GM23338 (cell line): ENCODE measurements at places on chromosomes 3 and 15. TPM values are rescaled to one million over a fixed set of nuclear protein-coding genes. Genes with fewer than 3 reads are reported as not detected.

DNA sequence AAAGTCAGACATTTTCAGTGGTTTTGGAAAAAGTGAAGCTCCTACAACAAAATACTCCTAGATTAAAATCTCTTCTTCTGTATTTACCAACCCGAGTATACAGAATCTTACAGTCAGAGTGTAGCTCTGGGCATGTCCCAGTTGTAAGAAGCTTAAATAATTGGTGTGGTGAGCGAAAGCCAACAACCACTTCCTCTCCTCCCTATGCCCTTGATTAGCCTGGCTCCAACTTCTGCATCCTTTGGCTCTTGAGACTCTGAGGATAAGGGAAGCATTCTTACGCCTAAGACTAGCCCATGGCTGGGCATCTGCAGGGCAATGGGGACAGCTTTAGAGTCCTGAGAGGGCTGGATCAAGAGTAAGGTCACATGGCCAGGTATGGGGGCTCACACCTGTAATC lies 25.5 kb downstream of the RFT1 start:
- H3K36me3 ChIP-seq, result no peaks in the 10 kb centered on the region; the same call in 1 of the 2 replicates
- H3K27me3 ChIP-seq, result no peaks in the 10 kb centered on the region

Gene GOLGA6L10
- total RNA-seq, result 0.07 TPM in 1 of 2 replicates, not detected in the other

DNA sequence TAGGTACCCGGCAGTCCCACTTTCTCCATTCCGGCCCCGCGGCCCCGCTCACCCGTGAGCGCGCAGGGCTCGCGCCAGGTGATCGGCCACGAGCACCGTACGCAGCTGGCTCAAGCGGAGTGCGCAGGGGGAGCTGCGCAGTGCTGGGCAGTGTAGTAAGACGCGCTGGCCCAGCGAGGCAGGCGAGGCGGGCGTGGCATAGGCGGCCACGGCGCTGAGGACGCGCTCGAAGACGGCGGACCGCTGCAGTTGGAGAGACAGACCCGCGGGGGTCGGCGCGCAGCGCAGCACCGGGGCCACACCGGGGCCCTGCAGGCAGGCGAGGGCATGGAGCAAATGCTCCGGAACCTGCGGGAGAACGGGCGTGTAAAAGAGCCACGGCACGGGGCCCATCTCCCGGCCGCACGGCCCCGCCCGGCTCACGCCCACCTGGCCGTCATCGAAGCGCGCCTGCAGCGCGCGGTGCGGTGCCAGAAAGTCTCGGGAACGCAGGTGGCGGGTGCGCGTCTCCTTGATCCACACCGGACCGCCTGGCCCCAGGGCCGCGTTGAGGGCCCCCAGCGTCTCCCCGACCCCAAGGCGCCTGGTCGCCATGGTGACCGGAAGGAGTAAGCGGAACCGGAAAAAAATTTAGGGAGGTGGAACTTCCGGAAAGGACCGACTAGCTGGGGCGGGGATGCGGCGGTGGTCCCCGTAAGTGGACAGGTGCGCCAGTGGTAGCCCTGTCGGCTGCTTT lies at the start of gene DALRD3:
DALRD3 (minus strand) TSS at position 610 of the 736 bp plus-strand sequence; CDS start at position 594, 16 bp downstream.
- DNase-seq, result peak; percentile 92
- peak within 1 kb of the TSS; percentile 84; the same call in 1 of the 2 replicates for H3K27ac ChIP-seq
- H3K36me3 ChIP-seq, result peaks cover 14% of the 10 kb centered on the region
- H3K4me1 ChIP-seq, result peaks cover 24% of the 10 kb centered on the region; the same call in 1 of the 2 replicates

DNA sequence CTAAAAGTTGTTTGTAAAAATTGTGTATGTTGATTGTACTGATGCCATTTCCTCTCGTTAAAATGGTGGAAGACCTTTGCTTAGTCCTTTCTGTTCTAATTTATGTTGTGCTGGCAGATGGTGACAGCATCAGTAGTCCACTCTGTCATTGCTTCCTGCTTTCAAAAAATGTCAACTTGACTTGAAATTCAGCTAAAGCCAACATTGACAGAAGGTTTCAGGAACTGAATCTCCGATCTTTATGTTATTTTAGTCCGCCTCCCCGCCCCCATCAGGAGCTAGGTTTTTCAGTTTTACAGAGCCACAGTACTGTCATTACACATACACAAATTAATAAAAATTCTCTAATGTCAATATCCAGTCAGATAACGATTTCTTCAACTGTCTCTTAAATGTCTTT lies 1.5 kb downstream of the CEP63 start:
- H3K4me1 ChIP-seq, result peaks cover 14% of the 10 kb centered on the region
- H3K36me3 ChIP-seq, result peaks cover 5% of the 10 kb centered on the region; the same call in 1 of the 2 replicates
- DNase-seq, result no peak
- peak overlapping the region; percentile 82 for H3K4me3 ChIP-seq

DNA sequence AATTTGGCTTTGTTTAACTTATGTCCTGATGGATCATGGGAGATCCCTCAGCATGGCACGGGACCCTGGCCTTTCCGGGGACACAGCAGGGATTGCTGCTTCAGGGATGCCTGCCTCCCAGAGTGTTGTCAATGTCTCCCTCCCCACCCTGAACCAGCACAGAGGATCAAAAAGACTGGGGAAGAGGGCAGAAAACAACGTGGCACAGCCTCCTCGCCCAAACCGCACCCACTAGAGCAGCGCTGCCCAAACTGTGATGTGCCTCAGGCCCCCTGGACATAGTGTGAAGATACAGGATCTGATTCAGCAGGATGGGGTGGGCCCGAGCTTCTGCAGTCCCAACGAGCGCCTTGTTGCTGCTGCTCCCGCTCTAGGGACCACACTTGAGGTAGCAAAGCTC lies 34.5 kb downstream of the SLC6A20 start:
- no peaks in the 10 kb centered on the region for H3K36me3 ChIP-seq
- no peak overlapping the region for H3K4me3 ChIP-seq
- H3K4me1 ChIP-seq, result peaks cover 6% of the 10 kb centered on the region; the same call in 1 of the 2 replicates
- no peak for DNase-seq
- H3K27ac ChIP-seq, result no peak overlapping the region

- no peaks in the 10 kb centered on the region for H3K36me3 ChIP-seq
- H3K27ac ChIP-seq, result no peak overlapping the region
- H3K27me3 ChIP-seq, result no peaks in the 10 kb centered on the region
Measured at GRCh38 chr15:56184516-56184915, 59.2 kb downstream of the RFX7 start.

Gene ITIH1
- total RNA-seq, result not detected in 2 replicates

DNA sequence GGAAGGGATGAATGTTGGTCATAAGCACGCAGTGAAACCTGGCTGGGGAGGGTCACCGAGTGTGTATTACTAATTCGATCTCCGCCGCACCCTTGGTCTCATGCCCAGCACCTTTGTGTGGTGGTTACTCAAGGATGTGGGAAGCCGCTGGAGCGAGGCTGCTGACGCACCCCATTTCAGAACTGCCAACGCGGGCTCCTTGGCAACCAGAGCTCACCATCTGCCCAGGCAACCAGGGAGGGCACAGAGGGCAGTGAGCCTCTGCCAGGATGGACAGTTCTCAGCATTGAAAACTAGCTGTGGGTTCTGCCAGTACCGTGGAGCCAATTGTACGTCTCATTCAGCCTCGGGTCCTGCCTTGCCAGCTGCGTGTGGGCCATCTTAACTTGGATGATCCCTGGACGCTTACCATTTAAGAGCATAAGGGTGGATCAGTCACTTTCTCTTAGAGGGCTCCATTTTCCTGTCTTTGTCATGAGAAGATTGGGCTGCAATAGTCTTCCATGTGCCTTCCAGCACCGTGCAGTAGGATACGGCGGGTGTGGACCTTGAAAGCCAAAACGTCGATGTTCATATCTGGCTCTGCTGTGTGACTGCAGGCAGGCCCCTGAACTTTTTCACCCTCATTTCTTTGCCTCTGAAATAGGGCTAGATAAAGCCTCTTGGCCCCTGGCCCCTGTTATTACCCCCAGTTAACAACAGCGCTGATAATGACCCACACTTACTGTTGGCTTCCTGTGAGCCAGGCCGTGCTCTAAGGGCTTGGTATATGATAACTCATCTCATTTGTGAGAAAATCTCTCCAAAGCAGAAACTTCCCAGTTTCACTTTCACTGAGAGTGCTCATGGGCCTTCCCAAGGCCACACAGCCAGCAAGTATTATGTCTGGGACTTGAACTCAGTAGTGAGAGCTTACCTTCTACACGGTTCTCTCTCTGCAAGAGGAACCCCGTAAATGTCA lies 238.8 kb downstream of the OPA1 start:
- no peaks in the 10 kb centered on the region for H3K27me3 ChIP-seq
- H3K4me1 ChIP-seq, result peaks cover 12% of the 10 kb centered on the region
- H3K36me3 ChIP-seq, result no peaks in the 10 kb centered on the region
- no peak overlapping the region for H3K27ac ChIP-seq
